ENCODE measurements at places on chromosomes 3 and 15.

DNA sequence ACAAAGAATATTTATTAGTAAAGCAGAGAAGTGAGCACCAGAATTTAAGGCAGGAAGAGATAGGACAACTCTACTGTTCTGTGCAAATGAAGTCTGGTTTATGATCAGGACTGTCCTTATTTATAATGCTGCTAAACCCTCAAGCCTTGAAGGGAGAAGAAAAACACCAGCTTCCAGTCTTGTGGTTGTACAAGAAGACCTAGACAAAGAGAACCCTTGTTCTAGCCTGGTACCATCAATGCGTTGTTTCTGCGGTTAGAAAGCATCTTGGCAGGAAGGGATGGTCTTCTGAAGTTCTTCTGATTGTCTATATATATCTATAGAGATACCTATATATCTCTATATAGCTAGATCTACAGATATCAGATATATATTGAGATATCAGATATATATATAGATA is 33.8 kb downstream of the PDCD10 start:
- no peak for DNase-seq

DNA sequence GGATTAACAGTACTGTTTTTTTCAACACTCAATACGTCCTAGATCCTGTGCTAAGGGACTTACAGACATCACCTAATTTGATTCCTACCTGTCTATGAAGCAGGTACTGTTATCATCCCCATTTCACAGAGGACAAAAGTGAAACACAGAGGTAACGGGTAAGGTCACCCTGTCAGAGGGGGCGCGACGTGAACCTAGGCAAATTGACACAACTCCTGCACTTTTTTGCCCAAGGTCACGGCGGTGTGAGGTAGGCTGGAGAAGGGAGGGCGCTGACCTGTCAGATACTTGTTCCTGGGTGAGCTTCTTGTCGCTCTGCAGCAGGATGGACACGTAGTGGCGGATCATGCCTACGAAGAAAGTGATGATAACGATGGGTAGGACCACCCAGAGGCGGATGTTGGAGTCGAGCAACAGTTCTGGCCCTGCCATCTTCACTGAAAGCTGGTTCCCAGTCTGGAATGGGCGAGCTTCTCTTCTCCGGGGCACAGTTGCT is 363 bp downstream of the EMC3 start:
- no peak for DNase-seq

DNA sequence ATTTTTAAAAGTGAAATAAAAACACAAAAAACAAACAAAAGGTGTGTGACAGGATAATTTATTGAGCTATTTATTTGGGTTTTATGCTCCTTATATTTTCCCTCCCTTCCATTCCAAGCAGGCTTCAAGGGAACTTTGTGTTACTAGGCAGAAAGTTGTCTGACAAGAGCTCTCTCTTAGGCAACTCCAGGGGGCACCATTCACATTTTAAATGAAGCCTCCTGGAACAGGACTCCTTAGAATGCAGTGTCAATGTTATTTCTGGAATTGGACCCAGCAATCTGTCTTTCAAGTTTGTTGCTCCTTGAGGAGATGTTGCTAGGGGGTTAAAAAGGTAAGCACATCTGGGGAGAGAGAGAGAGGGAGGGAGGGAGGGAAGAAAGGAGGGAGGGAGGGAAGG is 5.4 kb upstream of the RFX7 start:
- no peak for DNase-seq

DNA sequence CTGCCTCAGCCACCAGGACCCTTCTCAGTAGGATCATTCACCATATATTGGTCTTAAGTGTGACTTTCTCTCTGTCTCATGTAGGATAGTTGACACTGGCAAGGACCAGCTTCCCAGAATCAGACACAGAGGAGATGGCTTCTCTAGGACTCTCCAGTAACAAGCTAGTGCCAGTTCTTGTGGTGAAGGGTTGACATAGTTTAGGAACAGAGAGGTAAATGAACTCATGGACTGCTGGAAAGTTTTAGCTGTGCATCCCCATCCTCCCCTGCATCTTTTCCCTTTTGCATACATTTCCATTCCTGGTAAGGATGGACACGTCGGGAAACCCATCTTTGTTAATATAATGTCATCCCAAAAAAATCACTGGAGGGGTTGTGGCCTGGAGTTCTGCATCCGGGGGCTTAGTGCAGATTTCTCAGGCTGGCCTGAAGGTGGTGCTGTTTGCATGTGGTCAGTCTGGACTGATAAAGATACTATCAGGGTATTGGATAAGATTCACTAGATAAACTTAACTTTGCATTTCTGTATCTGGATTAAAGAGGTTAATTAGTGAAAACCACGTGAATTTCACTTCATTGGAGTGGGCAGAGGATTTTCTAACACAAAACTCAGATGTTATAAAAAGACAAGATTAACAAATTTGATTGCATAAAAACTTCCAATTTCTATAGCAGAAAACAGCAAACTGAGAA is 110.8 kb downstream of the TBC1D2B start:
- DNase-seq, result peak; percentile 67

GRCh38 chr3:17738219-17738618 is 4.2 kb downstream of the TBC1D5 start:
- DNase-seq, result no peak

DNA sequence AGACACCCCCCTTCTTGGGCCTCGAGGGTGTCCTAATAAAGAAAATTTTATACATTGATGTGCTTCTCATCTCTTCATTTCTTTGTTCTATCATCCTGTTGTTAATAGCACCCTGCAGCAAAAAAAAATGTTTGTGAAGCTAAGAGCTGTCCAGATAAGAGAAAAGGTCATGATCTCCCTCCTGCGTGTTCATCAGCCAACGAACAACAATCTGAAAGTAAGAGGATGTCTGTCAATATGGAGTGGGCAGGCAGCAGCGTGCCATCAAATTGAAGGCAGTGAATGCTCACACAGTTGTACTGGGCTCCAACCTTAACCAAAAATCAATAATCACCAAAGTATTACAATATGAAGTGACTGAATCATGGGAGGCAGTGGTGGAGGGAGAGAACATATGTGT is 418.6 kb upstream of the ONECUT1 start:
- DNase-seq, result no peak

DNA sequence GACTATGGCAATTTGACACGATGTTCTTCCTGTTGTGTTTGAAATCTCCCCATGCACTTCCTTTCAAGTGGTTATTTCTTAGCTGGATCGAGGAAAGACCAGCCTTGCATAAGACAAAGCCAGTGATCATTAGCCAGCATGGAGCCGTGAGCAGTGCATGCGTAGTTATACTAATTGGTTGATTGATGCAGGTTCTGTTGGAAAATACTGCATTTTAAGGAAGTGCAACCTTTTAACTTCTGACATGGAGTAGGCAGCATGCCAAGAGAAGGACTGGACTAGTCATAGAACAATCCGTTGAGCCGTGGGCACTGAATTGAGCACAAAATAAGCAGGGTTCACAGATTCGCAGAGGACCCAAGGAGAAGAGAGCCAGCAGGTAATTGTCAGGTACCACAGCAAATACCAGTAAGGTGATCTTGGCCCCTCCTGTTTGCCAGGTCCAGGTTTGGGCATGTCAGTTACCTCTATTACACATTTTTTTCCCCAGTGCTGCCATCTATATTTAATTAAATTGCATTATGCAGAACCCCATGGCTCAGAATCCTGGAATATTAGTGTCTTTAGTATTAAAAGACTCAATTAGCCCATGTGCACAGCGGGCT is 29.0 kb upstream of the BCL6 start:
- DNase-seq, result no peak

- no peak for DNase-seq
Measured at GRCh38 chr15:61921093-61921492, 139.2 kb downstream of the VPS13C start.

GRCh38 chr15:85276921-85277320 is 103.5 kb upstream of the AKAP13 start:
- no peak for DNase-seq

DNA sequence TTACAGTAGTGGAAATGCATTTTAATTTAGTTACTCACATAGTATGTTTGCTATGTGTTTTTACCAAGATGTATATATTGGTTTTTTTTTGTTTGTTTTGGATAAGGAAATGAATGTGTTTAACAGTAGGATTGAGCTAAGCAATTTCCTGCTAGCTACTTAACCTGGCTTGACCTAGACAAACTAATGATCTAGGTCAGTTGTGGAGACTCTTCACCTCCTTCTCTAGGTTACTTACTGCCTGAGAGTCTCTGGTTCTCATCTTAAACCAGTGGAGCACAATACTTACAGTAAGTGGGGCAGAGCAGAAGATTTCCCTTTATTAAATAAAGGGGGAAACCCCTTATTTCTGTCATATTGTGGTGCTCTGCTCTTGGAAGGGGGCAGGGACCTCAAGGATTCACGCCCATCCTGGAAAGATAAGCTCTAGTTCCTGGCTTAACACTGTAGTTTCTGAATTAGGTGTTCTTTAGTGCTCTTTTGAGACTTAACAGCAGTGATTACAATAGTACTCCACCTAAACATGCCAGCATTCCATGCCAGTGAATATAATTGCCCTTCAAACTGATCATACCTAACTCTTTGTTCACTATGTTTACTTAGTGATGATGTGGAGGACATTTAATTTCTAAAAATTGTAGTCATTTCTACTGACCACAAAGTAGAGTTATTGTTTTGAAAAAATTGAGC is 79.9 kb downstream of the UBP1 start:
- no peak for DNase-seq

DNA sequence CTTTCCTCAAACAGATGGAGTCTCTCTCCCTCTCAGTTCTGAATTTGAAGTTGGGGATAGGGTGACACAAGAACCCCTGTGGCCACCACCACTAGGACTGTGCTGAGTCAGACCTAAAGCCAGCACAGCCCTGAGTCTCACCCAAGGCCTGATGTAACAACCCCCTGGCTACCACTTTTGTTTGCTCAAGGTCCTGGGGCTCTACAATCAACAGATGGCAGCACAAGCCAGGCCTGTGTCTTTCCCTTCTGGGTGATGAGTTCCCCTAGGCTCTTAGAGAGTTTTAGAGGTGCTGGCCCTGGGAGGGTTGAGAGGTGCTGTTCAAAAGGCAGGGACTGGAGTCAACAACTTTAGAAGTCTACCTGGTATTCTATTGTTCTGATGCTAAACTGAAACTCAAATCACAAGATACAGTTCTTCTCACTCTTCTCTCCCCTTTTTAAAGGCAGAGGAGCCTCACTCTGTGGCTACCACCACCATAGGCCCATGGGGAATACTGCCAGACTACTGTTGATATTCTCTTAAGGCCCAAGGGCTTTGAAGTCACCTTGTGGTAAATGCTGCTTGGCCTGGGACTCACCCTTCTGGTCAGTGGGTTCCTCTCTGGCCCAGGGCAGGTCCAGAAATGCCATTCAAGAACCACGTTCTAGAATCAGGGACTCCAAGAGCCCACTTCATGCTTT is 6.5 kb downstream of the OR5K4 start:
- DNase-seq, result no peak

DNA sequence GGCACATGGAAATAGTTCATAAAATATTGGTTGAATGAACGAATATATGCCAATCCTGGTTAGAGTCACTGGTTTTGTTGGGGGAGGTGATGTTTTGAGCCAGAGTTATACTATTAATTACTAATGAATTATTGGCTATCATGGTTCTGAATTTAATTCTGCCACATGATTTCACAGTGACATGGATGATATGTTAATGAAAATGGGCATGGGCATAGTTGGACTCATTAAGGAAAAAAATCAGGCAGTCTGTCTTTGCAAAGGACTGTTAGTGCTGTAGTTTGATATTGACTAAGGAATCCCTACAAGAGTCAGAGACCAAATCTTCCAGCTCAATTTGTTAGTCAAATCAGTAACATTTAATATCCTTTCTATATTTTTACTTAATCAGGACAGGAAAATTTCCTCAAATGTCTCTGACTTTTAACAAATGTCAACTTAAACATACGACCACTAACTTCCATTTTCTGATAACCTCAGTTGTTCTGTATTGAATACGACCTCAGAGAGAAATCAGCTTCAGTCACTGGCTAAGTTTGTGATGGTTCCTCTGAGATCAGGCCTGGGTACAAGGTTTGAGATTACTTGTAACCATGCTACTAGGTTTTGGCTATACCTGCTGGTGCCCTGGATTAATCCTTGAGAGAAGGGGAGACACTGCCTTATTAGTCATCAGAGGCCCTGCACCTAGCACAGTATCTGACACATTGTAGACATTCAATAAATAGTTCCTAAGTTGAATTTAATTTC is 13.3 kb downstream of the NFKBIZ start:
- DNase-seq, result no peak

- no peak for DNase-seq
Measured at GRCh38 chr3:45548681-45549075, 45.9 kb upstream of the LIMD1 start.

GRCh38 chr3:143825513-143825912 is 22.8 kb downstream of the SLC9A9 start:
- DNase-seq, result no peak

- DNase-seq, result no peak
Measured at GRCh38 chr3:177169936-177170722, 27.2 kb downstream of the TBL1XR1 start.

- DNase-seq, result no peak
Measured at GRCh38 chr15:94312946-94313345, 81.6 kb downstream of the MCTP2 start.
